ENCODE measurements at places on chromosomes 4 and X.

GRCh38 chr4:30717208-30718020 is 2.8 kb upstream of the PCDH7 start:
- DNase-seq = peak; percentile 84

GRCh38 chr4:18227880-18228279 is 206.3 kb upstream of the LCORL start:
- no peak for DNase-seq

- DNase-seq = no peak
These were observed 121.7 kb downstream of the PDS5A start for GRCh38 chr4:39855909-39856512.

- no peak for DNase-seq
These were observed 48.3 kb downstream of the CD99L2 start for GRCh38 chrX:150849996-150850720.

DNA sequence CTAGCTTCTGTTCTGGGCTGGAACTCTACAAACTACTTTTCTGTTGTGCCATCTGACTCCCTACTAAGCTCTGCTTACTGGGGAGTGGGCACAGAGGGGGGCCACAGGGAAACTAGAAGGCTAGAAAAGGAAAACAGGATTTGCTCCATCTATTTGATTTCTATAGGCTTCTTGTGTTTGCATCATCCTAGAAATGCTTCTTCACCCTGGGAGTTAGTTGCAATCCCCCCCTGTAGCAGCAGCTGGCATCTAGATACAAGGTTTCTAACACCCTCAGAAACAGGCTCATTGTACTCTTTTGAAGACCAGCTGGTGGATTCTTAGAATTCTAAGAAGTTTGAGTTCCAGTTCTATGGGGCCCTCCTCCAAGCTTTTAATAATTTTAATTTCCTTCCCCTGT is 213.4 kb downstream of the TMA16 start:
- no peak for DNase-seq

DNA sequence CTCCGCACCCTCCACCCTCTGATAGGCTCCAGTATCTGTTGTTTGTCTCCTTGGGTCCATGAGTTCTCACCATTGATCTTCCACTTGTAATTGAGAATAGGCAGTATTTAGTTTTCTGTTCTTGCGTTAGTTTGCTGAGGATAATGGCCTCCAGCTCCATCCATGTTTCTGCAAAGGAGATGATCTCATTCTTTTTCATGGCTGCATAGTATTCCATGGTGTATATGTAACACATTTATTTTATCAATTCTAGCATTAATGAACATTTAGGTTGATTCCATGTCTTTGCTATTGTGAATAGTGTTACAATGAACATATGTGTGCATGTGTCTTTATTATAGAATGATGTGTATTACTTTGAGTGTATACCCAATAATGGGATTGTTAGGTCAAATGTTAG is 814.6 kb upstream of the FRG1 start:
- DNase-seq = no peak

DNA sequence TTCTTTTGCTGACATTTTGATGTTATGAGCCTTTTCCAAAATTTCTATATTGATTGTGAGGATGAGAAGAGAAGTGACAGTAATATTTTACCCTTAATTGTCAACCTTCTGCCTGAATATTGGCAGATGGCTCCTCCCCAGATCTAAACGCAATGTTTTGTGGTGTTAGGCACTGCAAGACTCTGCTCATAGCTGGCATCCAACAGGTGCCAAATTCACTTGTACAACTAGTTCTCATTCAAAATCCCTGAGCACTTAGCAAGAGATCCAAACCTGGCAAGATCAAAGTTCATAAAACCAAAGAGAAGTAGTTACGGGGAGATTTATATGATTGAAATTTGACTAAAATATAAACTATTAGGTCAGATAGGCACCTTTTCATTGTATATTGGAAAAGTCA is 901.7 kb upstream of the INTU start:
- no peak for DNase-seq

DNA sequence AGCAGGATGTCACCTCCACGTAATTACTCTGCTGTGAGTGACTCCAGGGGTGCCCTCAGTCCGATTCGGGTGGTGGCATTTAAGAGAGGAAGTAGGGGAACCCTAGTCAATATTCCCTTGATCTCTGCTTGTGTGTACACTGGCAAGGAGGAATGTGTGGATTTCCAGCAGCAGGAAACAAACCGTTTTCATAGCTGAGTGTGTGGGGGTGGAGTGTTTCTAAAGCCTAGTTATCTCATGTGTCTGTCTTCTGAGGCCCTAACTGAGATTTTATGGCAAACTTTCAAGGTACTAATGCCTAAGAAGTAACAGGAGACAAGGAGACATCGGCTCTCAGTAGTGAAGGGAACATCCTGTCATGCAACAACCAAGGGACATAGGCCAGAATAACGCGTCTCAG is 6.6 kb upstream of the CLDN24 start:
- DNase-seq = peak; percentile 14

DNA sequence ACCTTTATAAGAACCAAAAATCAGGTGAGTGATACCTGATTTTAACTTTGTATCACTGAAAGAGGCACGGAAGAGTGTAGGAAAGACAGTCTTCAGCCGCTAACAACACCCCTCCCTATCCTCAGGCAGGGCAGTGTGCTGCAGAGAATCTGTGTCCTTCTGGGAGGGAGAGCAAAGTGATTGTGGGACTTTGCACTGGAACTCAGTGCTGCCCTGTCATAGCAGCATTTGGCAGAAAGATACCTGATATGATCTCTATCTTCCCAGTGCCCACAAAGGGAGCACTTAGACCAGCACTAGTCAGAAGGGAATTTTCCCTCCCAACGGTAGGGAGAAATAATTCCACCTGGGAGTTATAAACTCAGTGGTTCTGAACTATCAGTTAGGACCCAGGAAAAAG is 139.0 kb downstream of the FMR1NB start:
- no peak for DNase-seq

GRCh38 chr4:44320833-44321232 is 127.8 kb downstream of the KCTD8 start:
- no peak for DNase-seq

- DNase-seq = no peak
These were observed 107.5 kb downstream of the SLC2A9 start for GRCh38 chr4:9913846-9914245.

DNA sequence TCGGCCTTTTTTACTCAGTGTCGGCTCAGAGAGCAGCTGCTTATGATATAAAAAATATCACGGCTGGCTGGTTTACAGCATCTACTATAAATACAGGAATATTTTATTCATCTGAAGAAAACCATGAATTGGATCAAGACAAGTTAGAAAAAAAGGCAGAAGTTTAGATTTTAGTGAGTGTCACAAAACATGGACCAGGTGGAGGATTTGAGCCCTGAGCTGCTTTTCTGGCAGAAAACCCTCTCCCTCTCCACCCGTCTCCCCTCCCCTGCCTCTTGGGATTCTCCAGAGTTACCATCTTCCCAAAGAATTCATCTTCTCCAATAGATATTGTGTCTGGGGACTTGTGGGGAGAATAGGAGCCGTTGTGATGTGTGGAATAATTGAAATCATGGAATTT is 142.8 kb upstream of the RAI2 start:
- no peak for DNase-seq

DNA sequence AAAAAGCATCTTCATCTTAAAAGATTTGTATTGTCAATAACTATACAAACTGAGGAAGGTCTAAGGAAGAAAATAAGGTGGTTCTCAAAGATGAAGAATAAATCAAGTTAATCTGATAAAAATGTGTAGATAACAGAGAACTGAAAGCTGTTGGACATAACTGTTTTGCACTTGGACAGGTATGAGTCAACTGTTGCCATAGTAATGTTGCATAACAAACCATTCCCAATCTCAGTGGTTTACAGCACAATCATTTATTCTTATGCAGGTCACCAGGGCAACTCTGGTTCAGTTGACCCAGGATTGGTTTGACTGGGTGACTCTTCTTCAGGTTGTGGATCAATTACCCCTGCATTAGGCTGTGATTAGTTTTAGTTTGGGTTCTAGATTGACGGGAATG is 2197.7 kb downstream of the ARAP2 start:
- peak; percentile 32 for DNase-seq

- peak; percentile 58 for DNase-seq
These were observed 7.4 kb downstream of the WDR44 start for GRCh38 chrX:118353081-118353850.

GRCh38 chr4:3746701-3747580 is 19.2 kb upstream of the ADRA2C start:
- DNase-seq = no peak

DNA sequence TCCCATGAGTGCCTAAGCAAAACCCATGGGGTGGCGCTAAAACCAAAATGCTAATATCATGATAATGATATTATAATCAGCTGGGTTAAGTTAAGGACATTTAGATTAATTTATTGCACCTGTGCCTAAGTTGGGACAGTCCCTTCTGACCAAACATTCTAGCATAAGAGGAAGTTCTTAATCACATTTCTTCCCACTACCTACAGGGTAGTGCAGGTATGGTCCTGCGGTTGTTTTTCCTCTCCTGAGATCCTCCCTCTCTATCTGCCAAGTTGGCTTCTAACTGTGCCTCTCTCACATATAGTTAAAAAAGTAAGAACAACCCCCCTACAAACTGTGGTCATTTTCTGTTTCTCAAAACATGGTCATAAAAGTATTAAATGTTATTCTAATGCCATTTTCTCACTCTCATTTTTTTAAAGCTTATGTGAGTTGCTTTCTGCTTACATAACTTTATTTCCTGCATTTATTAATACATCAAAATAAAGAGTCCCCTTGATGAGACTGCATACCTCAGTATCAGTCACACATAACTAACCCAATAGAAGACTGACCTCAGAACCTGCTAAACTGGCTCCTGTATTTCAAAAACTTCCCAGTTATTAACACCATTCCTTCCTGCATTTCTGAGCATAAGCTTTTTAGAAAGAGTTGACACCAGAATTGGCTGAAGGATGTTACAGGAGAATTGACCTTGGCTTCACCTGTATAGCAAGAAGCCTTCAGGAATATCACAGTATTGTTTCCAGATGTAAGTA is 1332.5 kb downstream of the FSTL5 start:
- no peak for DNase-seq

- DNase-seq = no peak
These were observed 39.7 kb downstream of the ENPEP start for GRCh38 chr4:110515676-110516075.

- DNase-seq = no peak
These were observed 1490.1 kb upstream of the IGFBP7 start for GRCh38 chr4:58600290-58600689.

DNA sequence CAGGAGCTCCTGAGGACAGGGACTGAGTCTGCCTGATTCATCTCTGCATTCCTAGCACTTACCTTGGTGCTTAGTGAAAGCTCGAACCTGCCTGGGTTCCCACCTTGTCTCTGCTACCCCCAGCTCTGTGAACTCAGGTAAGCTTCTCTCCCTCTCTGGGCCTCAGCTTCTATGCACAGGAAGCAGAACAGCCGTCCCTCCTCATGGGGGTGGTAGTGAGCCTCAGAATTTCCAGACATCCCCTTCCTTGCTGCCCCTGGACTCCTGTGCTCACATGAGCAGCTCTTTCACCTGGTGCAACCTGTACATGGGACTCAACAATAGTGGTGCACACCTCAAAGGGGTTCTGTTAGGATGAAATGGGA is 50.8 kb downstream of the HTRA3 start:
- no peak for DNase-seq

- no peak for DNase-seq
These were observed 81.9 kb upstream of the HPGD start for GRCh38 chr4:174604198-174604597.

DNA sequence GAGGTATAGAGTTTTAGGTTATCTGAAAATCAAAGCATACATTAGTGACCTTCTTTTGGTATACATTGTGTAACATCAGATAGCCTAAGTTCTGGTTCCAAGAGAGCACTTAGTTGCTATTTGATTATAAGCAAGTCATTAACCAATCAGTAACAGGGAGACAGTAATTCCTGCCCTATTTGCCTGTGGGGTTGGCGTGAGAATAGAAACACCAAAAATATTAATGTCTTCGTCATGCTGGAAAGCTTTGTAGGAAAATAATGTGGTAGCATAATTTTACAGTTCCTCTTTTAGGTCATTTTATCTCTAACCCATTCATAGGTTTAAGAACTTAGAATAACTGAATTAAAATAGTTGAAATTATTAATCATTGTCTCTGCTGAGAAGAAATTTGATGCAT is 37.8 kb downstream of the NPNT start:
- DNase-seq = no peak

- DNase-seq = no peak
These were observed 3.1 kb downstream of the MTMR1 start for GRCh38 chrX:150696331-150696730.

GRCh38 chrX:152925835-152926234 is 28.0 kb downstream of the ZNF185 start:
- no peak for DNase-seq

- no peak for DNase-seq
These were observed 140.9 kb upstream of the JADE1 start for GRCh38 chr4:128668566-128668965.

- no peak for DNase-seq
These were observed 4.4 kb downstream of the GYPB start for GRCh38 chr4:144014808-144015207.

- DNase-seq = no peak
These were observed 709.7 kb downstream of the DMD start for GRCh38 chrX:32501606-32502005.

DNA sequence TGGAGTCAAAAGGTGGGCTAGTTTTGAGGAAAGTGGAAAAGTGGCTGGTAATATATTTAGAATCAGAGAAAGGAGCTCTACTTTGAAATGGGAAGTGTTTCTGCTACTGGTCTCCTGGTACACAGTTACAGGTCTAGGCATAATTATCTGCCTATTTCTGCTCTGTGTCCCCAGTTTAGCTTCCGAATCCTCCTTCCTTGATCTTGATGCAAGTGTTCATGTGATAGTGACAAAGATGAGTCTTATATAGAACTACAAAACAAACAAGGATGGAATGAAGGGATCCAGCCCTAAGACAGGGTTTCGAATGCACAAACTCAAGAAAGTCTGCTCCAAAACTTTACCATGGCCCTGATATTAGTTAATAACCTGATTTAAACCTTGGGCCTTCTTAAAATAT is 580.2 kb downstream of the INPP4B start:
- no peak for DNase-seq
